ENCODE measurements at places on chromosomes 5 and 9.

DNA sequence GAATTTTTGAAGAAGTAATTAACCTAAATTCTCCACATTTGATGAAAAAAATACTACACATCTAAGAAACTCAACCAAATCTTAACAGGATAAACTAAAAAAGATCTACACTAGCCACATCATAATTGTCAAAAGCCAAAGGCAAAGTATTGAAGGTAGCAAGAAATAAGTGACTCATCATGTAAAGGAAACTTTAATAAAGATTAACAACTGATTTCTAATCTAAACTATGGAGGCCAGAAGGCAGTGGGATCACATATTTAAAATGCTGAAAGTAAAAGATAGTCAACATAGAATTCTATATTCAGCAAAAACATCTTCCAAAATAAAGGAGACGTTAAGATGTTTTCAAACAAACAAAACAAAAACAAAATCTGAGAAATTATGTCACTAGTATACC, 2002.9 kb downstream of the MAT2B start:
- no peak for DNase-seq

- DNase-seq, result no peak
These were observed 20.8 kb downstream of the DCANP1 start for GRCh38 chr5:135426102-135427082.

- DNase-seq, result no peak
These were observed 155.5 kb downstream of the FGF10 start for GRCh38 chr5:44233691-44234090.

DNA sequence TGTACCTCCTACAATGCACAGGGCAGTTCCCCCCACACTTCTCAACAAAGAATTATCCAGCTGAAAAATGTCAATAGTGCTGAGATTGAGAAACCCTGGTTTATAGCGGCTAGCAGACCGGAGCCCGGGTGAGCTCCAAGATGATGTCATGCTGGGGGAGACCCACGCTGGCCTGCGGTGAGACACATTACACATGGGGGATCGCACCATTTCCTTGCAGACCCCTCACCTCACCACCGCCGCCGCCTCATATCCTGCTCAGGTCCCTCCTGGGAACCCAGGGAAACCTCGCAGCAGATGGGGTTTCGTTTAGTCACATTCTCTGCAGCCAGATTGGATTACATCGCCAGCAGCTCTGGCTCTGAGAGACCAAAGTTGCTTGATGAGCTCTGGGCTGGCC, 14.7 kb upstream of the TNC start:
- DNase-seq, result no peak

- DNase-seq, result no peak
These were observed 401.9 kb upstream of the IRX2 start for GRCh38 chr5:3153226-3153858.

- no peak for DNase-seq
These were observed 532.4 kb downstream of the ANXA1 start for GRCh38 chr9:73683862-73684591.

DNA sequence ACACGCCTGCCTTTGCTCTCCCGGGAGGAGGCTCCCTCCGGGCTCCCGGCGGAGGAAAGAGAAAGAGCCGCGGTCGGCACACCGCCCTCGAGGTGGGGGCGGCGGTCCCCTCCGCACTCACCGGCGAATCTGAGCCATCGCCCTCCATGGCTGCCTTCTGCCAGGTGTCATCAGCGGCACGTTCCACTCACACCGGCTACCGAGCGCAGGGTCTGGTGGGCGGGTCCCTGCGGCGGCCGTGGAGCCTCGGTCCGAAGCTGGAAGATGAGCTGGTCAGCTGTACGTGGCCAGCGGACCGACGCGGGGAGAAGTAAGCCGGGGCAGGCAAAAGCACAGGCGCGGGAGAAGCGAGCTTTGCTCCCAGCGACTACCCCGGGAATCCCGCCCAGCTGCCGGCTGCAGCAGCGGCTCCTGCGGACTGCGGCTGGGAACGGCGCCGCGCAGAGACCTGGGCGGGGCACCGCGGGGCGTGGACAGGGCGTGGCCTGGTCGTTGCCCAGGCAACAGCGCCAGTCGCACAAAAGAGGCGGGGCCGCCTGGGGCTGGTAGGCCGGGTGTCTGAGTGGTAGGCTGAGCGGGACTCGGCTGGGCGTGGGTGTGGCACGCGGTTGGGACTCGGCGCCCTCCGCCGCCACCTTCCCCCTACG, at the start of gene TRIM36:
TRIM36 (minus strand) TSS at position 422 of the 647 bp plus-strand sequence; CDS start at position 148, 274 bp downstream.
- peak; percentile 95 for DNase-seq

All from activated naive CD8-positive, alpha-beta T cell treated with anti-CD3 and anti-CD28 coated beads for 36 hours (primary cell).